ENCODE measurements at places on chromosomes 13 and 19.
A peak's percentile ranks its signal among the peaks of the same experiment; 100 is the strongest.

GRCh38 chr13:68030152-68030809, 800.1 kb upstream of the PCDH9 start:
- no peak for DNase-seq

GRCh38 chr13:34816245-34816884, 125.7 kb upstream of the NBEA start:
- DNase-seq = no peak

DNA sequence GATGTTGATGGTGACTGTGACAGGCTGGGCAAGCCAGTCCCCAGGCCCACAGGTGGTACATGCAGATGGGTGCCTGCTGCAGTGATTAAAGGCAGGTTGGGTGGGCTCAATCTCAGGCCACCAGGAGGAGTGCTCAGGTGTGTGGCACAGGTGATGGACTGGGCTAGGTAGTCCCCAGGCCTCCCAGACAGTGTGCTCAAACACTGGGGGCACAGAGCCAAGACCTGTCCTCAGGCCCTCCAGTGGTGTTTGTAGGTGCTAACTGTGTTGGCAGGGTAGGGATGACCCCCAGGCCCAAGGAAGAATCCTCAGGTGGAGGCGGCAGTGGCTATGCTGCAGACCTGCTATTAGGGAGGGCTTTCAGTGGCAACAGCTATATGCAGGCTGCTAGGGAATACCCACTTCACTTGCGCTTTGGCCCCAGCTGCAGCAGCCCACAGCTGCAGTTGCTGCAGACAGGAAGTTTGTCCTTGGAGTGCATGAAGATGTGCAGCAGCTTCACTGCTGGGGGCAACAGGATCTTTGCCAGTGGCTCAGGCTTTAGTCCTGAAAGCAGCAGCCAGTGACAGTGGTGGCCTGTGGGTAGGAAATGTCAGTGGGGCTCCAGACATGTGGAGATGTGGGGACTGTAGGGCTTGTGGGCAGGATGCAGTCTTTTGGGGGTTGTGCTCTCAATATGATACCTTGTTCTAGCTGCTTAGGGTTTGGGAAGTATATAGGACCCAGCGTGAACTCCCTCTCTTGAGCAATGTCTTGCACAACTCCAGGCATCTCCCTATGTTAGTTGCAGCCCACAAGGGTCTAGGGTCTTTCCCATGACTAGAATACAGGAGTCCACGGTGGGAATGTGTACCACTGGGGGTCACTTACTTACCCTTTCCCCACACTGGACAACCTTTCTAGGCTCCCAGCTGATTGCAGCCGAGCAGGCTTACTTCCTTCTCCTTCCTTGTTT, 54.1 kb upstream of the MLNR start:
- DNase-seq = no peak

- no peak for DNase-seq
These were observed 19.8 kb upstream of the KLHL1 start for GRCh38 chr13:70128098-70128497.

GRCh38 chr19:39795001-39795400, 16.3 kb downstream of the LEUTX start:
- peak; percentile 35 for DNase-seq

DNA sequence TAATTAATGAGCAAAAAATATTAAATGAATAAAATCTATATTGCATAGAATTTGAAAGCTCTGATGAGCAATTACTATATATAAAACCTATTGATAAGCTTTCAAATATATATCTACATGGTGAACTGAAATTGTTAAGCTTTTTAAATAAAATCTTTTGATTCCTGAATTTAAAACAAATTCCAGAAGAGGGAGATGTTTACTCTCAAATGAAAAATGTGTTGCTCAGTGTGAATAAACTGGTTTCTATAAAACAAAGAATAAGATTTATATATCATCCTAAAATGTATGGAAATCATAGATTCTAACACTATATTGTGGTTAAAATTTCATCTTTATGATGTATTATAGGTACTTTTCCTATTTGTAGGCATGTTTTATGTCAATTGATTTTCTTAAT, 171.5 kb upstream of the SLITRK6 start:
- DNase-seq = no peak

Measured in activated CD4-positive, alpha-beta T cell treated with anti-CD3 and anti-CD28 coated beads, Interleukin-2, amount 50 U/mL, for 16 hours (primary cell).